ENCODE measurements at places on chromosomes 1 and 21.

DNA sequence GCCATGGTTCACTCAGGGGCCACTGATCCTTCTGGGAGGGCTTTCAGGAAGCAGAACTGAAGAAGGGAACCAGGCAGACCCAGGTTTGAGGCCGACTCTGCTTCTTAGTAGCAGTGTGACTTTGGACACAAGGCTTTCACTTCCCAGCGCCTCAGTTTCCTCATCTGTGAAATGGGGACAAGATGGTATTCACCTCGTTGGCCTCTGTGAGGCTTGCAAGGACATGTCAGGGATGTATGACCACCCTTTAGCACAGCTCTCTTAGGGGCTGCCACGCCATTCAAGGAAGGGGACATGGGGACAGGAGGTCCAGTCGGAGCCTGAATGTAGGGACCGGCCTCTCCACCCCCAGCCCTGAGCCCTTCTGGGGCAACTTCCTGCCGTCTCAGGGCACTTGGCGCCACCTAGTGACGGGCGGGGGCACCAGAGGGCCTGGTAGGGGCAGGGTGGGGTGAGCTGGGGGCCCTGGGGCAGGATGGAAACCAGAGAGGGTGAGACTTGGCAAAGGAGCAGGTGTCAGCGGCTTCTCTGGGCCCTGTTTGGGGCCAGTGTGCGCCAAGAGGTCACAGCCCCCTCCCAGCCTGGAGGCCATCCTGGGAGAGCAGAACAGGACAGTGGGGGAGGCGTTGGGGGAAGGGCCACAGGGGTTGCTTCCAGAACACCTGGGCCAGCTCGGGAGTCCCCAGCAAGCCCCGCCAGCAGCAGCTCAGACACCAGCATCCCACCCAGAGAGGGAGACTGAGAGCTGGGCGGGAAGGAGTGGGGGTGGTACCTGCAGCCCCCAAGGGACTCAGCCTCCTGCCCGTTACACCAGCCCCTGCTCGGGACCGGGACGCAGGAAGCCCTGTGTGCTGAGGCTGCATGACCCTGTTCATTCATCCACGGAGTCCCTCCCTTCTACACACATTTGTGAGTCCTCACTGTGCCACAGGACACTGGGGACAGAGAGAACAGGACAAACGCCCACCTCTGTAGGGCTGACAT lies 102.5 kb upstream of the TARDBP start:
- no peak for DNase-seq

- no peak for DNase-seq
Observed at GRCh38 chr1:76290271-76290670, 215.7 kb downstream of the ST6GALNAC3 start.

DNA sequence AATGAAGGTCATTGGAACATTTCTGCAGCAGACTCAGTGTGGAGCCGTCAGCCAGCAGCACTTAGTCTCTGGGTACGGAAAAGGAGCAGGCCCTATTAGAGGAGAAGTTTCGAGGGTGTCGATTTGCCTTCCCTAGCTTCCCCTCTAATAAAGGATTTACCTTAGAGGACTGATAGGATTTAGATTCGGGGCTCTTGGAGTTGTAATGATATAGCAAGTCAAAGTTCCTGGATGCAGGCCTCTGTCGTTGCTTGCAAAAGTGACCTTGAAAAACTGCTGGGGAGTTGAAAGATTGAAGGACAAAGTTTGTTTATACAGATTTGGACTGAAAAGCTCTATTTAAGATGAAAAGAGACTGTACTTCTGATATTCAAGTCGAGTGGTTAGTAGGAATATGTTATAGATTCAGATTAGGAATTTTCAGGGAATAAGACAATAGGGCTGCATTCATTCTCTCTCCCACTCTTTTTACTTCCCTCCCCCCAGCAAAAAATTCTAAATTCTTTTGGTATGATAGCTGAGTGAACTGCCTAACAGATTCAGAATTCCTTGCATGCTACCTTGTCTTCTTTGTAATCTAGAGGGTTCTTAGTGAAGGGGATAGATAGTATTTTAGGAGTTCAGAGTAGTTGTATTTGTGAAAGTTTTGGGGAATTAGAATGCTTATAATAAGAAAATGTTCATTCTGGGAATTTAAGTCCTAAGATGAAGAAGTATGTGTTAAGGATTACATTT lies 19.2 kb downstream of the NFYC start:
- no peak for DNase-seq

DNA sequence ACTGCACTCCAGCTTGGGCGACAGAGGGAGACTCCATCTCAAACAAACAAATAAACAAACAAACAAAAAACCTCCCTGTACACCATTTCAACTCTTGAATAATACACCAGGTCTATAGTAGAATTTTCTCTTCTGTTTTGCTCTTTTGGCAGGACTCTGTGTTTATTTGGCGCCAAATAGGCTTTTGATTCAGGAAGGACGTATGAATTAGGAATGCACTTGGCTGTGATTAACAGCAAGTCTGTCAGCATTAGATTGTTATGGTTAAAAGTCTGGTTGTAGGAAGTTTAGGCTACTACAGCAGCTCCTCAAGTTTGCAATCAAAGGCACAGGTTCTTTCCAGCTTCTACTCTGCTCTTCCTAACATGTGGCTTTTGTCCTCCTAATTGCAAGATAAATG lies 113.8 kb upstream of the KCNK1 start:
- no peak for DNase-seq

- peak; percentile 52 for DNase-seq
Observed at GRCh38 chr1:201877877-201878401, 10.8 kb upstream of the SHISA4 start.

DNA sequence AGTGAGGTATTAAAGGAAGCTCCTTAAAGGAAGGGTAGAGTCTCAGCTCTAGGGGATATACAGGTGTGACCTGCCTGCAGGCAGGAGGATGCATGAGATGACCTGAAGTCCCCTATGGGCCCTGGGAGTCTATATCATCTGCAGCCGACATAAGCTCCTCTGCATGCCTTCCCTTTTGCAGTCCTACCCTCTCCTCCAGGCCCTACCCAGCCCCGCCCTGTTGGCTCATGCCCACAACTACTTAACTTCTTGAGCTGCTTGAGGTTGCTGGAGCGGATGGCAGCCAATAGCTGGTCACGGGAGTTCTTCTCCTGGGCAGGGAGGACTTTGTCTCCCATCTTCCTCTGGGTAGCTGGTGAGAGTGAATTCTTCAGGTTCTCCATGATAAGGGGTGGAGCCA lies 10.3 kb downstream of the SHISA4 start:
- DNase-seq = no peak

GRCh38 chr1:1536019-1536937 lies 4.1 kb downstream of the TMEM240 start:
- DNase-seq = no peak

GRCh38 chr1:116694524-116694923 lies 27.0 kb upstream of the IGSF3 start:
- no peak for DNase-seq

GRCh38 chr1:218377143-218377660 lies 32.1 kb downstream of the TGFB2 start:
- no peak for DNase-seq

DNA sequence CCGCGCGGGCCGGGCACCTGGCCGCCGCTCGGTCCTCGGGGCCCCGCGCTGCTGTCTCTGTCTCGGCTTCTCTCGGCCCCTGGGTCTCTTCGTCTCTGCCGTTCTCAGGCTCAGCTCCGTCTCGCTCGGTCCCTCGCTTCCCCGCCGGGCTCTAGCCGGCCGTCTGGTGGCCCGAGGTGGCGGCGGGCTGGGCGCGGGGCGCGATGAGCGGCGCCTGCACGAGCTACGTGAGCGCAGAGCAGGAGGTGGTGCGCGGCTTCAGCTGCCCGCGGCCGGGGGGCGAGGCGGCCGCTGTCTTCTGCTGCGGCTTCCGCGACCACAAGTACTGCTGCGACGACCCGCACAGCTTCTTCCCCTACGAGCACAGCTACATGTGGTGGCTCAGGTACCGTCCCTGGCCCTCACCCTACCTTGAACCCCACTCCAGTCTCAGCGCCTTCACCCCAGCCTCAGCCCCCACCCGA lies 355 bp downstream of the SHISAL2A start:
- DNase-seq = no peak

GRCh38 chr1:85628791-85629531 lies 48.4 kb downstream of the CCN1 start:
- DNase-seq = no peak

DNA sequence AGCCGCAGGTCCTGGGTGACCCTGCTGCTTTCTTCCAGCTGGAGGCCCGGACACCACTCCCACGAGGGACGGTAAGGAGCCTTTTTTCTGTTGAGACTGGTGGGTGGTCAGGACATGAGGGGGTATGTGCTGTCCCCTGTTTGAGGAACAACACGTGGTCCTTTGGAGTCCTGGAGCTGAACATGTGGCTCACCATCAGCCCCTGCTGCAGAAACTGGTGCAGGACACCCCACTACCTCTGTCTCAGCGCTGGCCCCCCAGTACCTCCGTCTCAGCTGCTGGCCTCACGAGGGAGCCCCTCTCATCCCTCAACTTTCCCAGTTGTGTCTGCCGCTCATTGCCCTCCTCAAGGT lies 34.7 kb downstream of the SLC19A1 start:
- DNase-seq = no peak

DNA sequence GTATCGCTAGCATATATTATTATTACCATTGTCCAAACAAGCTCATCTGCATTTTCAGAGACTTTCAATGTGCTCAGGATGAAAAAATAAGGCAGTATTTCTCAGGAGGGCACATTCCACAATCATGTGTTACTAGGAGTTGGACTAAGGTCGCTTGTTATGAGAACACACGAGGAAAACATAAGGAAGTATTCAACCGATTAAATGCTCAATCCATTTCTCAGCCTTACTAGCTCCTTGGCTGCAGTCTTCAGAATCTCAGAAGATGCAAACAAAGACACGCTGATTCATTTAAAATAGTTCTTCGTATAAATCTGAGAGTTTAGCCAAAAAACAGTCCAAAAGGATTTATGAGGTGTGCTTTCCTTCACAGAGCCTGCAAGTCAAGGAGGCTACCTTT lies 82.0 kb upstream of the JAK1 start:
- DNase-seq = no peak

DNA sequence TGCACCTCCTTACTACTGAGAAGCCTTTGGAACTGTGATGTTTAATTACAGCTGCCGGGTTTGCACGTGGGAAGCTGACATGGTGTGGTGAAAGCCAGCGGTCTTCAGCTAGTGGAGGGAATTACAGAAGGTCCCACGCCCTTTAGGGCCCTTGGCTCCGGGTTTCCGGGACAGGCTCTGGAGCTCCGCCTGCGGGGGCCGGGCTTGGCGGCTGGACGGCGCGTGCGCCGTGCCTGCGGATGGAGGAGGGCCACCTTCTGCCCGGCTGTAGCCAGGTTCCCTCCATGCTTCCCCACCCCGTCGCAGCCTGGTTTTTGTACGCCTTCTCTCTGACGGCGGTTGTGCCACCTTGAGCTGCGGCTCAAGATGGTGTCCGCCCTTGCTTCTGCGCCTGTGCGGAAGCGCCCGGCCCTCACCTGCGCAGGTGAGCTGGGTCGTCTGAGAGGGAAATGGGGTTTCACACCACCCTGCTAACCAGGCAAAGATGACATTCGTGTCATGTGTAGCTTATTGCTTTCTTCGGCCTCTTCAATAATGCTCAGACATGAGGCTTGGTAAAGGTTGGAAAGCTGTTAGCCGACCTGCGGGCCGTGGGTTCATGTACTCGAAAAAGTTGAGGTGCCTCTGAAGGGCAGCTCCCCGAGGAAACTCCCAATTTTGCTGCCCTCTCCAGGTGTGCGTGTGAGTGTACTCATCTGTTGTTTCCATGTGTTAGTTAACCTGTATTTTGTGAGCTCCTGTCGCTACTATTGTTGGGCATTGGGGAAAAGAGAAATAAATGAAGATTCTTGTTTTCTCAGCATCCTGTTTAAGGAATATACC lies 36.6 kb upstream of the OPRD1 start:
- peak; percentile 36 for DNase-seq

- no peak for DNase-seq
Observed at GRCh38 chr1:15934211-15935055, 41.5 kb downstream of the ZBTB17 start.

DNA sequence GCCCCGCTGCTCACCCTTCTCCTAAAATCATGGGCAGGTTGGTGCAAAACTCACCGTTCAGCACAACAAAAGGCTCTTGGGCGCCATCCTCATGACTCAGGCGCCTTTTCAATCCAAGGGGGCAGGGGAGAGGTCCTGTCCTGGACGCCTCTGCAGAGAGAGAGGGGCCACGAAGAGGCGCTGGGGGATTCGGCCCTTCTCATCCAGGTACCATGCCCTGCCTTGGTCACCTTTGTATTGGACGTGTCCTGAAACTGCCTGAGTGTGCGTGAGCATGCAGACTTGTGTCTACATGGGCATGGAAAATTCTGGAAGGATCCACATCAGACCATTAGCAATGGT lies 53.5 kb downstream of the SLC37A1 start:
- DNase-seq = no peak

DNA sequence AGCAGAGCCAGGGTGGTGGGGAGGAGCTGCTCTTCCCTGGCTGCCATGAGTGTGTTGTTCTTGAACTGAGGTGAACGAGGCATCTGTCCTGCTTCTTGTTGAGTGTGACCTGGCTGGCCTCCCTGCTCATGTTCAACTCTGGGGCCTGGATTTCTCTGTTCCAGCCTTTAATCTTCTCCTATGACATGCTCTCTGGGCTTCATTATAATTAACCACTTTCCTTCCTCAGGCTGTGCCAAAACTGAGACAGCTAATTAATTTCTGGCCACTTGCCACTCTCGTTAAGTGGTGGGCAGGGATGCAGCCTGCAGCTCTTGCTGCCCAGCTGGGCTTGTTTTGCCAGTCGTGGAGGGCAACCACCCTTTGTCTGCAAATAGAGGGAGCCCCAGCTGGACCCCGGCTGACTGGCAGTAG lies 23.3 kb downstream of the OPRD1 start:
- no peak for DNase-seq
